Head of caudate nucleus (tissue), 42 donors: ENCODE measurements at places on chromosomes 3 and 15.
A peak's percentile ranks its signal among the peaks of the same experiment; 100 is the strongest.

- no peak for DNase-seq
These were observed 61.1 kb downstream of the SCN11A start for GRCh38 chr3:38990621-38991020.

GRCh38 chr15:98067339-98067738 lies 106.8 kb downstream of the ARRDC4 start:
- DNase-seq: no peak

DNA sequence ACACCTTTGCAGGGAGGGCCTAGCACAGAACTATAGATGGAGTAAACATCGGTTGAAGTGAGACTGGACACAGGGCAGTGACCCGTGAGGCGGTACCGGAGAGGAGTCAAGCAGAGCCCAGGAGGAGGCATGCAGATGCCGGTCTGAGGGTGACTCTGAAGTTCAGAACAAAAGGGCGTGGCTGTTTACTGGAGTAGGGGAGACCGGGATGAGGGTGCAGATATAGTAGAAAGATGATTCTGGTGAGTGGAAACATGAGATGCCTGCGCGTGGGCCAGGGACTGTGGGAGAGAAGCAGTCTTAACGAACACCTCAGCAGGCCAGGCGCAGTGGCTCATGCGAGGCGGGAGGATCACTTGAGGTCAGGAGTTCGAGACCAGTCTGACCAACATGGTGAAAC lies 113.1 kb downstream of the NSMCE3 start:
- no peak for DNase-seq

DNA sequence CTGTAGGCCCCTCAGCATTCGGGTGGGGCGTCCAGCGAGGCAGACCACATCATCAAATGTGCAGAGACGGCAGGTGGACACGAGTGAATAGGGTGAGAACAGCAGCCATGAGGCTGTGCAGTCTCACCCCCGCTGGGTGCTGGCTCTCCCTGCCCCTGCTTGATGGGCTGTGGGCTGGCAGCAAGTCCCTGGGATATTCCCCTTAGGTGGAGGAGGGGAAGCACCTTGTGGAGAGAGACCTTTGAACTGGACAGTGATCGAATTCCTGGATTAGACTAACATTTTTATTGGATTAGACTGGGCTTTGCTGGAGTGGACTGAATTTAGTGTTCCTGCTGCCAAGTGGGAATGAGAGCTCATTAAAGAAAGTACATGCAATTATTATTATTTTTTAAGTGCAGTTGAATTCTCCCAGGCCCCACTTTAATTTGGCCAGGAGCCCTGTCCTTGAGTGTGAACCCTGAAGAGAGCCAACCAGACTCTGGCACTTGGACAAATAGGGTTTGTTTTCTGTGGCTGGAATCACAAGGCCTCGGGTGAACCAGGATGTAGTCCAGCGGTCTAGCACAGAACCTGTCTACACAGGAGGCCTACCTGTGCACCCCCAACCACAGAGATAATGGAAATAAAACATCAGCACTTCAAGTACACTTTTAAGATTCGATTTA lies 193.1 kb downstream of the ABHD5 start:
- DNase-seq: peak; percentile 35

GRCh38 chr3:105359098-105359762 lies 7.5 kb upstream of the ALCAM start:
- no peak for DNase-seq

- DNase-seq: no peak
These were observed 52.9 kb downstream of the HERC2 start for GRCh38 chr15:28269097-28269496.

- no peak for DNase-seq
These were observed 188.5 kb downstream of the FAM43A start for GRCh38 chr3:194874206-194874605.

DNA sequence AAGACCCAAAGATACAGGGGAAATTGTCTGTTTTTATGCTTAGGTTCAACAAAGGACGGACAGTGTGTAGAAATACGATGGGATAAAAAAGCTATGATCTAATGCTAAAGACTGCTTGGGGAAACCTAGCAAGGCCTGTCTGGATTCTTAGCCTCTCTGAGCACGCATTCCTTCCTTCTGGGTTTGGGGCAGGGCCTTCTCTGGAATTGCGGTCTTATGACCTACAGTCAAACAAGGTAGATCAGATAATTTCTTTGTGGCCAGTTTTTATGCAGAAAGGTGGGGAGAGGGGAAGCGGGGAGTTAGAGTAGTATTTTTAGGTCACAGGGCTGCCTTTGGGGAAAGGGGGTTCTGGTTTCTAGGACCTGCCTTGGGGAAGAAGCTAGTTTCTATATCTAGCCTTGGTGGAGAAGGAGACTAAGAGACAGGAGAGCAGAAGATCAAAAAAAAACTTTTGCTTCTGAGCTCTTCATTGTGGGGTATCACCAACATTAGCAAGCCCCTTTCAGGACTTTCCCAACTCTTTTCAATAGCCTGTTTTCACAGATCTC lies 39.1 kb upstream of the LIPC start:
- no peak for DNase-seq

DNA sequence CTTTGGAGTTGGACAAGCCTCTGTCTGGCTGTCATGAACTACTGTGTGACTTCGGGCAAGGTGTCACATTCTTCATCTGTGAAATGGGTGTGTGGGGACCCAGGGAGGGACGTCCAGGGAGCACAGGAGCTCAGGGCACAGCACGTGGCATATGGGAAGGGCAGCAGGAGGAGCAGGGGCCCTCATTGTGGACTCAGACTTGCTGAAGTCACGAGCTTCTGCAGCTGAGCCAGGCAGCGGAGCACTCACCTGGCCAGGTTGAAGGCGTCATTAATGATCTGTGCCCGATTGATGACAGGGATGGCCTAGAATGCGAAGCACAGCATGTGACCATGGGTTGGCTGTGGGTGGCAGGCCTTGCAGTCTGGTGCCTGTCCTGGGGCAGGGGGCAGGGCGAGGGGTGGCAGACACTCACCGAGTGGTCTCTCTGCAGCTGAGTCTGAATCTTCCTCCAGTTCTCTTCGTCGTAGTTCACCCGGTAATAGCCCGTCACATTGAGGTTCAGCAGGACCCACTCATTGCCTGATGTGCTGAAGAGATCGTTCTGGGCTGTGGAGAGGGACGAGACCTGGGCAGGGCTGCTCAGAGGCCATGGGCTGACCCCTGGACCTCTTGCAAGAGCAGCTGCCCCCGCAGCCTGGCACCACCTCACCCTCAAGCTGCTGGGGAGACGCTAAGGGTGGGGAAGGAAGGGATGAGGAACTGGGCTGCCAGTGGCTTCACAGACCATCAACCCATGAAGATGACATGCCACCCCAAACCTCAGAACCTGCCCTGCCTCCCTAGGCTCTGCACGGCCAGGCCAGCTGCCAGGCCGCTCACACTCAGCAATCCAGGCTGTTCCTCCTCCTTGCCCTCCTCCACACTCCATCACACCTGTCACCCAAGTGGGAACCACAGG lies 15.4 kb downstream of the ANPEP start:
- no peak for DNase-seq

- no peak for DNase-seq
These were observed 233.4 kb downstream of the ITPR1 start for GRCh38 chr3:4726549-4726948.
